ENCODE measurements at places on chromosomes 7 and 10.

DNA sequence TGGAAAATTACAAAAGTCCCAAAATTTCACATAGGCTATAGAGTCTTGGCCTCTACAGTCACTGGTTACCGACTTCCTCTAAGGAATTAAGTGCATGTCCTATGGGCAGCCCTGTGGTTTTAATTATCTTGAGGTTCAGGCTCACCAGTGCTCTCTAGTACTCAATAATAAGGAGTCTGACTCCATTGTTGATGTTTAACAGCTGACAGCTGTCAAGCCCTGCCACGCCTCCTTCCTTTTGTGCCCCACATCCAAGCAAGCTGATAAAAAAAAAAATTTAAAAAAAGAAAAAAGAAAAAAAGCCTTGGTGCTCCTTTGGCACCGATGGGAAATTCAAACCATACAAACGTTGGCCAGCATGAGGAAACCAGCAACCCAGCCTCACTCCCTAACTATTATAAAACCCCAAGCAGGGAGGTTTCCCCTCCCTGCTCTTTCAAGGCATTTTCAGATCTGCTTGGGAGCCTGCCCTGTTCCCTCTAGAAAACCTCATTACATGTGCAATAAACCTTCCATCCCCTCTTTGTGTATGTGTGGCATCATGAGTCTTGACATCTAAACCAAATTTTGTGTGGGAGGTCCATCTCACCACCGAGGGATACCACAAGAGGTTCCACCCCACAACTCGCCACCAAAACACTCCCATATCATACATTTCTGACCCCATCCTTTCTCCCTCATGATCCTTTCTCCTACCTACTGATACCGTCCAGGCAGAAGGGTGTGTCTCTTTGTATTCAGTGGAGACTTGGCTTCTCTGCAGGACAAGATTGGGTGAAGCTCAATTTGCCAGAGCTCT, 70.9 kb upstream of the CCDC71L start:
- DNase-seq, result no peak

GRCh38 chr7:144534655-144535395, 131.3 kb upstream of the NOBOX start:
- no peak for DNase-seq

GRCh38 chr10:102870221-102870620, 951 bp downstream of the AS3MT start:
- DNase-seq, result no peak

GRCh38 chr10:87694011-87694794, 34.5 kb downstream of the PAPSS2 start:
- no peak for DNase-seq

DNA sequence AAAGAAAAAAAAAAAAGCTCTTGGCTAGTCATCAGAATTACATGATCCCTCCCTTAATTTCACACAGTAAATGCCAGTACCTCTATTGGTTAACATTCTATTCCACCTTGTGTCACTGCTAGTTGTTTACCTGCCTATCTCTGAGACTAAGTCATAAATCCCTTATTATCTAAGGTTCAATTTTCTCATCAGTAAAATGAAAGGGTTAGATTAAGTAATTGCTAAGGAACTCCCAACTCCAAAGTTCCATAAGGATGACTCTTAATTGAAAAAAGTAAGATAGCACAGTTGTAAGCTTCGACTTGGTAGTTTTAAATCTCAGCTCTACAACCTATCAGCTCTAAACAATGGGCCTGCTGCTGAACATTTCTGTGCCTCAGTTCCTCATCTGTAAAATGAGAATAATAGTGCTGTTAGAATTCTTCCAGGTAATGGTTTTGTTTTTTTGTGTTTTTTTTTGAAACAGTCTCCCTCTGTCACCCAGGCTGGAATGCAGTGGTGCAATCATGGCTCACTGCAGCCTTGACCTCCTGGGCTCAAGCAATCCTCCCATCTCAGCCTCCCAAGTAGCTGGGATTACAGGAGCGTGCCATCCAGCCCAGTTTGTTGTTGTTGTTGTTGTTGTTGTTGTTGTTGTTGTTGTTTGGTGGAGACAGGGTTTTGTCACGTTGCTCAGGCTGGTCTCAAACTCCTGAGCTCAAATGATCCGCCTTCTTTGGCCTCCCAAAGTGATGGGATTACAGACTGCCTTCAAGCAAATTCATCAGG, 35.6 kb downstream of the SRPK2 start:
- no peak for DNase-seq

- no peak for DNase-seq
Observed at GRCh38 chr10:84065804-84066601, 73.3 kb upstream of the GHITM start.

Data from stimulated activated CD4-positive, alpha-beta T cell treated with anti-CD3 and anti-CD28 coated beads, Interleukin-1b, Interleukin-23, amount 100 ng/mL, for 24 hours (primary cell).